Stimulated activated CD4-positive, alpha-beta T cell treated with anti-CD3 and anti-CD28 coated beads, TNF-alpha, amount 100 ng/mL, for 1 hour (primary cell): ENCODE measurements at places on chromosomes 6 and 20.

GRCh38 chr20:51199920-51200319, 177.0 kb upstream of the KCNG1 start:
- DNase-seq: no peak

DNA sequence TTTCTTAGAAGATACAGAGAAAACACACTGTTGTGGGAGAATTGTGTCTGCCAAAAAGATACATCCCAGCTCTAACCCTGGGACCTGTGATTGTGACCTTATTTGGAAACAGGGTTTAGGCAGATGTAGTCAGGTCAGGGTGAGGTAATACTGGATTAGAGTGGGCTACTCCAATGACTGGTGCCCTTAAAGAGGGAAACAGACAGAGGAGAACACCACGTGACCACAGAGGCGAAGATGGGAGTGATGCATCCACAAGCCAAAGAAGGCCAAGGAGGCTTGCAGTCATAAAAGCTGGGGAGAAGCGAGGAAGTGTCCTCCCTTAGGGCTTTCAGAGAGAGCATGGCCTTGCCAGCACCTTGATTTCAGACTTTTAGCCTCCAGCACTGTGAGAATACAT, 35.6 kb downstream of the SLC52A3 start:
- DNase-seq: no peak

DNA sequence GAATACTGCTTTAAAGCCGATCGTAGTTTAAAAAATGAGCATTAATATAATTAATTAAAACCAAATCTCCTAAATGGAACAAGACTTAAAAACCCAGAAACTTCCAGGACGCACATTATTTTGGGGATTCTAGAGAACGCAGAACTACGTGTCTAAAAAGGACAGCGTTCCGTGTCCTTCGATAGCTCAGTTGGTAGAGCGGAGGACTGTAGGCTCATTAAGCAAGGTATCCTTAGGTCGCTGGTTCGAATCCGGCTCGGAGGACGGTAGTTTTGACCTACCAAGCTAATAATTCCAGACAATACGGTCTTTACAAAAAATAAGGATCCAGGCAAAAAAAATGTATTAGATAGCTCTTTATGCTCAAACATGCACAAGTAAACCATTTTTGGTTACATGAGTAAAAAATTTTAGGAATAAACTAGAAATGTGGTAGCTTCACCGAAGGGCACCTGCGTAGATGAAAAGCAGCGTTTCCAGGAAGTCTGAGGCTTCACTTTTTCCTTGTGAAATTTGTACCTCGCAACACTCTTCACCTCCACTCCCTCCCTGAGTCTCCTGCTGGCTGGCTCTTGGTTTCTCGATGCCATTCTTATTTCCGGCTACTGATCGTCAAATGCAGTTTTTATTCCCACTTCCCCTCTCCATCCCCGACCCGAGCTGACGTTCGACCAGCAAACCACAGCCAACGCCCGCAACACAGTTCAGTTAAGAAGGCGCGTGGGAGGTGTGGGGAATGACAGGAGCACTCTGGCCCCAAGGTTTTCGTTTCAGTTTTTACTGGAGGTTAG, 19.6 kb upstream of the ABT1 start:
- DNase-seq: no peak

DNA sequence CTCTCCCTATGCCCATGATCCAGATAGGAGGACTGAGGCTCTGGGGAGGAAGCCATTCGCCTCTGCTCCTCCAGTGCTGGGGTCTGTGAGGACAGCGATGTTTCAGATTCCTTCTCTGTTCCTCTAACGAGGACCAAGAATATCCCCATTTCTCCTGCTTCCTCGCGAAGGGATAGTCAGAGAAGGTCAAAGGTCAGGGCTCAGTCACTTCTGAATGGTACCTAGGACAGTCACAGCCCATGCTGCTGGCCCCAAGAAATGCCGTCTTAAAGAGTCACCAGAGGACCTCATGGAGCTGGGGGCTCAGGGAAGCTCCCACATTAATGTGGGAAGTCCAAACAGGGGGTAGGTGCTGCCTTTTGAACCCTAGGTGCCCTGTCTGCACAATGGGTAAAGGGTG, 2.1 kb downstream of the FOXS1 start:
- DNase-seq: no peak

DNA sequence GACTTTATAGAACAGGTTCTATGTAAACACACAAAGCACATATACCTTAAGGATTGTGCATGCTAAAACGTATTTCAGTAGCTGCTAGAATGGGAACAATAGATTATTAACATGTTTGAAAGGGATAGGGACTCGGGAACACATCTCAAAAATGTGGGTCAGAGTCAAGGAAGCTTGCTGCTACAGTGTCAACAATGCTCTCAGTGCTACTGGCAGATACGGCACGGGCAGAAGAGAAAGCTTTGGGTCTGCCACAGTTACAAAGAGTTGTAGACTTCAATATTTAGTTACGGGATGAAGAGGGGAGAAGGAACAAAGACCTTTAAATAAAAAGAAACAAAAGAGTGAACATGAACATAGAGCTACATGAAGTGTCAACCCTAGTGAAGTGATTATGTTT, 170.5 kb downstream of the BACH2 start:
- no peak for DNase-seq

GRCh38 chr20:51959066-51959542, 156.8 kb upstream of the SALL4 start:
- no peak for DNase-seq

DNA sequence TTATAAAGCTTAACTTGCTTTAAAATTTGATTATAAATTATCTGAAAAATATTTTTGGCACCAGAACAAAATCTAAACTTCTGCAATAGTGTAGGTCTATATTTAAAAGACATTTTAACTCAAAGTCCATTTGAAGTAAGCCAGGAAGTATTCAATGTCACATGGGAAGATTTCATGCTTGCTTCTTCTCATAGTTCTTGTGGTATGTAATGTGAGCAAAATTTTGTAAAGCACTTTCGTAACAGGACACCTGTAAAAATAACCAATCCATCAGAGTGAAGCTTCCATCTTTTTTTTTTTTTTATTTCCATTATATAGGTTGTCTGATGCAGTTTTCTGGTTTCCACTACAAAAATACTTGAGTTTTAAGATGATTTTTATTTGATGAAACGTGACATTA, 386.1 kb downstream of the LAMA2 start:
- no peak for DNase-seq

- no peak for DNase-seq
Measured at GRCh38 chr20:10920396-10920795, 246.6 kb upstream of the JAG1 start.

- DNase-seq: no peak
Measured at GRCh38 chr20:54166987-54167662, 6.7 kb downstream of the CYP24A1 start.

DNA sequence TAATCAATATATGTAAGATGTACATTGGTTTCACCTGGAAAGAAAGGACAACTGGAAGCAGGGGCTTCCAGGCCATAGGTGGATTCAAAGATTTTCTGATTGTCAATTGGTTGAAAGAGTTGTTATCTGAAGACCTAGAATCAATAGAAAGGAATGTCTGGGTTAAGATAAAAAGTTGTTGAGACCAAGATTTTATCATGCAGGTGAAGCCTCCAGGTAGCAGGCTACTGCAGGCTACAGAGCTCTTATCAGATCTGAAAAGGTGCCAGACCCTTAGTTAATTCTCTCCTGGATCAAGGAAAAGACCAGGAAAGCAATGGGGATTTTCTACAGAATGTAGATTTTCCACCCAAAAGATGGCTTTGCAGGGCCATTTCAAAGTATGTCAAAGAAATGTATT, 487.2 kb downstream of the BTBD3 start:
- DNase-seq: no peak

DNA sequence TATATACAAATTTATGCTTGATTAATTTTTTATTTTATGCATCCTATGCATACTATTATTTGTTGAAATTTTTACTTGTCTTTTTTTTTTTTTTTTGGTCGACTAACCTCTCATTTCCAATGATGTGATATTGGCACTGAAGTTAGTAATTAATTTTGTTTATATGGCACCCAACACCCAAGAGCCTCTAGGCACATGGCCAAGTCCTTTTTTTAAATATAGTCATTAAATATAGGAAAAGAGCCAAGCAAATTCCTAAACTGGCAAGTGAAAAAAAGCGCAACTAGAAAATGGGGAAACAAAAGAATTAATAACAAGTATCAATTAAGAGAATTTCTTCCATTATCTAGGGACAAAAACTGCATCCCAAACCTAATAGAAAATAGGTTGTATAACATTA, 85.5 kb upstream of the HS3ST5 start:
- DNase-seq: no peak

GRCh38 chr6:105211831-105212230, 32.0 kb upstream of the POPDC3 start:
- no peak for DNase-seq

GRCh38 chr6:96939007-96939805, 14.7 kb downstream of the KLHL32 start:
- no peak for DNase-seq

- DNase-seq: no peak
Measured at GRCh38 chr20:32052778-32053362, 828 bp downstream of the HCK start.

GRCh38 chr6:64221776-64222175, 586.2 kb downstream of the PHF3 start:
- DNase-seq: no peak

DNA sequence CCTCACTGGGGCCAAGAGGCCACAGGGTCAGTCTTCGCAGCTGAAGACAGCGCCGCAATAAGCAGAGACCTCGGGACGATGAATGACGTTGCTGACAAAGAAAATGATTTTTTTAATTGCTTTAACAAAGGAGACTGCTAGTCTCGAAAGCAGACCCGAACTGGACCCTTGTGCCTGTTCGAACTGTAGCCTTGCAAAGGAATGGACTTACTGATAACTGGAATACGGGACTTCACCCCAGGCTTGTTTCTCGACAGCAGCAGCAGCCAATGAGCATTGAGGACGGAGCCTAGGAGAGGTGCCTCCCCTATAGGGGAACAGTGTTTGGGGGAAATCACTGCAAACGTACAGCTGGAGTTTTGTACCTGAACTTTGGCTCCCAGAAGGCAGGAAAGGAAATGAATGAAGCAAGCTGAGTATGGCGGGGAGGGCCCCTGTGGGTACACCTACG, 1.3 kb upstream of the TAF4 start:
- no peak for DNase-seq

GRCh38 chr6:158557927-158558326, 2.0 kb upstream of the TMEM181 start:
- no peak for DNase-seq

DNA sequence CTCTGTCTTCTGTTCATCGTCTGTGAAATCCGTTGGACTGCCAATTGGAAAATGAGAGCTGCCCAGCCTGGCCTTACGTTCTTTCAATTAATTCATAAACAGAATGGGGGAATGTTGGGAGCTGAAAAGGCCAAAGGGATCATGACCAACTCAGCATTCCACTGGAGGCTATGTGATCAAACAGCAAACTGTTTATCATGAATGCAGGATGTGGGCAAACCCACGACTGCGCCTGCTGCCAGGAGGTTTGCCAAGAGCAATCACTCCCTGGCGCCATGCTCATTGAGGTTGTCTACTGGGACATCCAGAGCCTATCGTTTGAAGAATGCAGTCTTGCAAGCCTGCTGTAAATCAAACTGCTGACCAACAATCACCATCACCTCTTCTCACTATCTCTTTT, 9.3 kb upstream of the FKBP1A start:
- DNase-seq: no peak
